Posterior cingulate gyrus (tissue), 11 donors: ENCODE measurements at places on chromosomes 2 and 18.

GRCh38 chr2:168968342-168968741, 62.8 kb downstream of the ABCB11 start:
- DNase-seq, result no peak

- DNase-seq, result no peak
These were observed 1638.9 kb downstream of the LRP1B start for GRCh38 chr2:140491876-140492275.

- no peak for DNase-seq
These were observed 52.3 kb downstream of the ARHGAP28 start for GRCh38 chr18:6781796-6782195.

- peak; percentile 91 for DNase-seq
These were observed 43.7 kb upstream of the FZD5 start for GRCh38 chr2:207813221-207813916.

GRCh38 chr2:207901829-207902228, 123.5 kb downstream of the PLEKHM3 start:
- no peak for DNase-seq

GRCh38 chr18:2998644-2999043, 14.3 kb downstream of the LPIN2 start:
- DNase-seq, result no peak

GRCh38 chr2:95296011-95296410, 1.1 kb upstream of the KCNIP3 start:
- peak; percentile 60 for DNase-seq

GRCh38 chr2:165408186-165408585, 61.3 kb upstream of the CSRNP3 start:
- DNase-seq, result no peak

DNA sequence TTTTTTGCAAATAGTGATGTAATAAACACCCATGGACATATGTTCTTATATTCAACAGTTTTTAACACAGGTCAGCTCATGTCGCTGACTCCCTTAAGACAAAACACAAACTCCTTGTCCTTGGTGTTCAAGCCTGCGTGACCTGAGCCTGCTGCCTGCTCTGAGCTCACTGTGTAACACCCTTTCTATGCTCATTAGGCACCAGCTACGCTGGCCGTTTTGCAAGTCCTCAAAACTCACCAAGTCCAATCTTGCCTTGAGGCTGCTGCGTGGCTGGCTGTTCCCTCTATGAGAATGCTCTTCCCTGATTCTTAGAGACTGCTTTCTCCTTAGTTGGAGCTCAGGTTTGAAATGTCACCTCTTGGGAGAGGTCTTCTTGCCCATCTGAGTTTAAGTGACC, 100.5 kb upstream of the GLI2 start:
- no peak for DNase-seq

GRCh38 chr2:204264085-204264553, 281.2 kb upstream of the PARD3B start:
- no peak for DNase-seq

DNA sequence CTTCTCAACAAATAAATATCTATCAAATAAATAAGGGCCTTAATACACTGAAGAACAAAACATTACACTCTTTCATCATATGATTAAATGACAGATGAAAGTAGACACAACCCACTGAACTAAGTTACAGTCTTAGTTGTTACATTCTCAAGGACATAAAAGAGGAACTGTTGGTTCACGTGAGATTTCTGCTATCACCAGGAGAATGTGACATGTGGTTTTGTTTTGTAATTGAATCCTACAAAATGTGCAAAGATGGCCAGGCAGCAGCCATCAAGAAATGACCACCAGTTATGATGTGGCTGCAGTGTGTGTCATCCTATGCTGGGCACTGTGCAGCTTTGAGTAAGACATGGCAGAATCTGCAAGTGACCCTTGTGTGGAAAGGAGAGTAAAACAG, 310.6 kb upstream of the PIK3C3 start:
- no peak for DNase-seq

DNA sequence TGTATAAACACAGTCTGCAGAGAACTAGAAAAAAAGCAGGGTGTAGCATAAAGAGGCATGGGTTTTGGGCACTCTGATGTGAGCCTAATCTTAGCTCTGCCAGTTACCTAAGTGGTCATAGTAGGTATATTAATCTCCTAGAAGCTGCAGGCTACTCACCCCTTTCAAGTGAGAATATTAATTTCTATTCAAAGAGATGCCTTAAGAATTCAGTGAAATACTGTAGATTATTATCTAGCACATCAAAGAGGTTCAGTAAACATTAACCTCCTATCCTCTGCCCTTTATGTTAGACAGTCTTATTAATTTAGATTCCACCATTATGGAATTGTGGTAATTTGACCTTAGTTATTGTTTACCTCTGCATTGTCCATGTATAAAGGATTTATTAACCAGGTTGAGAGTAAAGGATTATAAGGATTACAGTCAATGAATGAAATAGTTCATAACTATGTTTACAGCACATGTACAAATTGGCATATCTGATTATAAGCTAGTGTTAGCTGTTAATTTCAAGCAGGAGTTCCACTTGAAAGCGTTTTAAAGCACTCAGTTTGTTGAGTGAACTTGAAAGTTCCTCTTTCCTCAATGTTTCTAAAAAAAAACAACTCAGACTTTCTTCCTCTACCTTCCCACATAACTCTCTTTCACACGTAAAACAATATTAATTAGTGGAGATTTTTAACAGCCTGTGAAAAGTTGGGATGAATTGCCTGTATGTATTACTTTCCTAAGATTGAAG, 150.6 kb upstream of the EPC2 start:
- no peak for DNase-seq

GRCh38 chr18:60984510-60984909, 348.7 kb upstream of the CDH20 start:
- no peak for DNase-seq

GRCh38 chr2:85854166-85854509, 34.7 kb downstream of the ST3GAL5 start:
- DNase-seq, result no peak

DNA sequence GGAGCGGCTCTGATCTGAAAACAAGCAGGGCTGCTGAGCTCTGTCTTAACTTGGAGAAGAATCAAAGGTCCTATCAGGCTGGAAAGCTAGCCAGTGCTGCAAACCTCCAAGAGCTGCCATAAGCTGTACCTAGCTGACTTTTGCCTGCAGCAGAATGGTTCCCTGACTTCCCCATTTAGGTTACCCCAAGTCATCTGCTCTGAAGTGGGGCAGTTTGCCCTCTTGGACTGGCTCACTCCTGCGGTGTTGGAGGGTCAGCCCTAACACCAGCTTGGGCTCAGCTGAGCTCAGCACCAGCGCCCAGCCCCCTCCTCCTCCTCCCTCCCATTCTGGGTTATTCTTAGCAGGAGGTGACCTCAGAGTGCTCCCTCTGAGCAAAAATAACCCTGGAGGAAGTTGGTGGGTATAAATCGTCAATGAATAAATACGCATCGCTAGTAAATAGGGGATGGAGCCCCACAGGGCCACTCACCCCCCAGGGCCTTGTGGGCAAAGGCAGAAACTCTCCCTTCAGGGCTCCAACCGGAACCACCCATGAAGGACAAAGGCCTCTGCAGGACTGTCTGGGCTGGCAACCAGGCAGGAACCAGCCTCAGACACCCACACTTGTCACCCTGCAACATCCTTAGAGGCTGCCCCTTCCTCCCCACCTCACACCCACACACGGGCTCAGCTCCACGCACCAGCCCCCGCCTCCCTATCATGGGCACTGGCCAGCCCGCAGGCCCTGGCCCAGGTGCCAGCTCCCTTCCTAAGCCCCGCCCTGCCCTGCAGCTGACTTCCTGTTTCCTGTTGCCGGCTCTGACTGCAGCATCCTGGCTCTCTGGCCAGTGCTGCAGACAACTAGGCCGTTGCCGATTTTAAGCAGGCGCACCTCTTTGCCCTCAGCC, 46.9 kb downstream of the DNMT3A start:
- DNase-seq, result peak; percentile 97

DNA sequence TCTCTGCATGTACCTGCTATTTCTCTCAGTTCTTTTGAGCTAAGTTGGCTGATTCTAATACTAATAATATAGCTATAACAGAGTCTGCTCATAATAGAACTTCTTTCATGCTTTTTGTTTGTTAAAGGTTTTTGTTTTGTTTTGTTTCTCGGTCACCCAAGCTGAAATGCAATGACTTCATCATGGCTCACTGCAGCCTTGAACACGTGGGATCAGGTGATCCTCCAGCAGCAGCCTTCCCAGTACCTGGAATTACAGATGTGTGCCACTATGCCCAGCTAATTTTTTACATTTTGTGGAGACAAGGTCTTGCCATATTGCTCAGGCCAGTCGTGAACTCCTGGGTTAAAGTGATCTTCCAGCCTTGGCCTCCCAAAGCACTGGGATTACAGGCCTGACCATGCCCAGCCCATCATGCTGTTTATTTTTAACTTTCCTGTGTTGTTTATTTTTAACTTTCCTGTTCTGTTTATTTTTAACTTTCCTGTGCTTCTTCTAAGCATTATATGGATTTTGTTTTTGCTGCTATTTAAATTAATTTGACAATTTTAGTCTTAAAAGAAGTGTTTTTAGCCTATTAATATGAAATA, 763.8 kb upstream of the CDH7 start:
- DNase-seq, result no peak

DNA sequence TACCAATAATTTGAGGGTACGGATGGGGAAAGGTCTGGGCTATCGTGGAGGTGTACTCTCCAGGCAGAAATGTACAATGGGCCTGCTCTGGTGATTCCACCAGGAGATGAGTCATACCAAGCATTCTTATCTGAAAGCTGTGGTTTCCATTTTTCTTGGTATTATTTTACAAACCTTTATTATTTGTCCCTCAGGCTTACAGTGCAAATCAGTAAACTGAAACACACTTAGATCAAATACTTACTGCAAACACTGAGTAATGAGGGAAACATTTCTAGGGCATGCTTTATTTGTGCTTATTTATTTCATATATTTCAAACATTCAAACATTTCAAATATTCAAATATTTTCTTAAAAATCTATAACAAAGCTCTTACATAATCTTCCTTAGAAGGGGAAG, 319.8 kb downstream of the RND3 start:
- DNase-seq, result no peak

- no peak for DNase-seq
These were observed 105.2 kb upstream of the YWHAQ start for GRCh38 chr2:9736021-9736420.

- no peak for DNase-seq
These were observed 226.2 kb downstream of the PIEZO2 start for GRCh38 chr18:10923141-10923540.

DNA sequence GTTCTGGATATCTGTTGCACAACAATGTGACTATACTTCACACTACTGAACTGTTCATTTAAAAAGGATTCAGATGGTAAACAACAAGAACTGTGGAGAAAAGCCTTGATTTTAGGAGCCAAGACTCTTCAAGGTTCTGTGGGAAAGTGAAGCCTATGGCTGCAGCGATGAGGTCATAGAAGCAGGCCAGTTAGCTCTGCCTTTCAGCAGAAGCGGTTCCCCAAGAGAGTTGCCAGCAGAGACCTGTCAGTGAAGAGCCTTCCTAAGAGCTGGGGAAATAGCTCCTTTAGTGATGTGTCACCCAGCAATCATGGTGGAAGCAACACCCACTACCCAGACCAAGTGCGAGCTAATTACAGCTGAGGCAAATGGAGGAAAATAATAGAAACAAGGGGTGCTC, 346.5 kb upstream of the ETAA1 start:
- DNase-seq, result no peak

GRCh38 chr2:129008881-129009554, 690.4 kb upstream of the HS6ST1 start:
- no peak for DNase-seq

DNA sequence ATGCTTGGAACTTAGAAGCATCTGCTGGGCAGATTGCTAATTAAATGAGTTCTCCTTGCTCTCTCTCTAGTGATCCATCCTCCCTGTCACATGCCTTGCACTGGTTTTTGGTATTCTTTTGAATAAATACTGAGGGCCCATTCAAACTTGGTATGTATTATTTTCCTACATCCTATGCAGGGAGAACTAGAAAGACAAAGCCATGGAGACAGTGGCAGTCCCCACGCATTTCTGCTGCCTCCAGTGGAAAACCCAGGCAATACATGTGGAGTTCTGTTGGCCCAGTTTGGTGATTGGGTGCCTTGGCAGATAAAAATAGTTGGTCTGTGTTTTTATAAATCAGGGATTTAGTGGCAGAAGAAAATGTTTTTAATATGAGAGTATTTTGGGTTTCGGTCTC, 68.7 kb downstream of the DIS3L2 start:
- no peak for DNase-seq

DNA sequence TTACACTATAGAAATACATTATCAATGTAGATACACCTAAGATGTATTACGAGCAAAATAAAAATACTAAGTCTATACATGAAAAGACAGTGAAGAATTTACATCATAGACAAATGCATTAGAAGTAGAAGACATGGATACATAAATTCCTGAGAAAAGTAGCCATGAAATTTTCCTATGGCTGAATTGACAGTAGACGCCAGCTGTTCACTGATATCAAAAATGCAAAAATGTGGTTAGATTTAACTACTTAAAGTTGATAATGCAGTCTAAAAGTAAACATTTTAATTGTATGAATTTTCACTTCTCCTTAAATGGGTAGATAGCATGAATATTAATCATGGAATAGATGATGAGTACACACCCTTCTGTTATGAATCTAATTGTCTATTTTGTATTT, 350.9 kb downstream of the ARHGAP15 start:
- no peak for DNase-seq

GRCh38 chr2:205911306-205911705, 174.7 kb downstream of the INO80D start:
- DNase-seq, result no peak

DNA sequence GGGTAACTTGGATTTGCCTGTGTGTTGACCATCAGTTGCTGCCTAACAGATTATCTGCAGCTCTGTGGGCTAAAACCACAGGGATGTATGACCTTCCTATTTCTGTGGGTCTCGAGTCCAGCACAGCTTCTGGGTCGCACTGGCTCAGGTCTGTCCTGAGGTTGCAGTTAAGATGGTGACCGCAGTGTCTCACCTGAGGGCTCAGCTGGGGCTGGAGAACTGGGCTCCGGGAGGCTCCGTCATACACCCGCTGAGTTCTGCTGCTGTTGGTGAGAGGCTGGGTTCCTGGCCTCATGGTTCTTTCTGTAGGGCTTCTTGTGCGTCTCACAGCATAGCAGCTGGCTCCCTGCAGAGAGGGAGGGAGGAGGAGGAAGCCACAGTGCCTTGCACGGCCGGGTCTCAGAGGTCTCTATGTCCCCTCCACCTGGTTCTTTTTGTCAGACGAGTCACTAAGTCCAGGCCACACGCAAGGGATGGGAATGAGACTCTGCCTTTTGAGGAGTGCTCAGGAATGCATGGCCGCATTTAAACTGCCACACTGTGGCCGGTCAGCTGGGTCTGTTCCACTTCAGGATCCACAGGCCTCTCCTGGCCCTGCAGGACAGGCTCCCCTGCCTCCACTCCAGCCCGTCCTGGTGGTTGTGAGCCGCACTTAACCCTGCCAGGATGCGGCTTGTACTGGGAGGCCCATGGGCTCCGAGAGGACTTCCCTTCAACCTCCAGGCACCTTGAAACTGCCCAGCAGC, 67.2 kb downstream of the ADI1 start:
- peak; percentile 67 for DNase-seq

- peak; percentile 51 for DNase-seq
These were observed 1.1 kb upstream of the TMEFF2 start for GRCh38 chr2:192195548-192196418.

GRCh38 chr2:112183327-112184025, 45.3 kb downstream of the FBLN7 start:
- no peak for DNase-seq
